ENCODE measurements at places on chromosomes 3 and 15. TPM values are rescaled to one million over a fixed set of nuclear protein-coding genes. Genes with fewer than 3 reads are reported as not detected.

Gene SEMA5B
- 10.1 TPM for total RNA-seq

Gene CCDC13
- 3.1 TPM for total RNA-seq

Gene SAMD7
- total RNA-seq, result not detected

Gene DISP2
- total RNA-seq, result 2.1 TPM

Gene MORC1
- total RNA-seq, result not detected

Gene IRAK2
- 6.4 TPM for total RNA-seq

Gene TMIE
- 0.76 TPM for total RNA-seq

Gene STRIT1
- not detected for total RNA-seq

Gene CAMK2N2
- total RNA-seq, result 0.53 TPM

Gene TMEM207
- total RNA-seq, result not detected

Gene RBMS3
- 161 TPM for total RNA-seq

Gene CELF6
- 3.3 TPM for total RNA-seq

Gene MAGI1
- 64.6 TPM for total RNA-seq

Gene LCTL
- 19.6 TPM for total RNA-seq

Gene ADGRG7
- total RNA-seq, result not detected

Gene MINAR1
- 0.98 TPM for total RNA-seq

Gene CFAP92
- 1.2 TPM for total RNA-seq

Gene ALPK3
- total RNA-seq, result 7.2 TPM

Gene SEMA3B
- total RNA-seq, result 390 TPM

Gene AMOTL2
- 158 TPM for total RNA-seq

Gene GRAMD1C
- 3.0 TPM for total RNA-seq

Gene GABPB1
- total RNA-seq, result 17.1 TPM

Gene CLEC3B
- total RNA-seq, result 105 TPM

All from sciatic nerve (tissue), 2 donors.